CD4-positive, alpha-beta T cell treated with Interleukin-1 beta for 1 hour (primary cell): ENCODE measurements at places on chromosomes 7 and 10.

GRCh38 chr10:79904671-79905321 is 44.1 kb downstream of the SFTPD start:
- peak; percentile 32 for DNase-seq

- DNase-seq = no peak
Measured at GRCh38 chr10:103569896-103570295, 76.4 kb downstream of the NEURL1 start.

DNA sequence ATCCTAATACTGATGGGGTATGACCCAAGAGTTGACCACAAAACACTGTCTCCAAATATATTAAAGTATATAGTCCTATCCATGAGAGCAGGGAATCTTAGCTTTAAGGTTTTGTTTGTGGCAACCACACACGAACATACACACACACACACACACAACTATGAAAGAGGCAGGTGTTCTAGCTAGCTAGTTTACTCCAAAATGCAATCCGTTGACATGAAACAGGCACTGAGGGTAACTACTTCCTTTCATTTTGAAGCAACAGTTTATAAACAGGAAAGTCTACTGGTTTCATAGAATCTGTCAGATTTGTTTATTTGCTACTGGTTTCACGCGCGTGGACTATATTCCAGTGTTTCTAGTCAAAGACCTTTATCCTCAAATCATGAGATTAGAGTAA is 14.8 kb downstream of the HTR5A start:
- DNase-seq = no peak

DNA sequence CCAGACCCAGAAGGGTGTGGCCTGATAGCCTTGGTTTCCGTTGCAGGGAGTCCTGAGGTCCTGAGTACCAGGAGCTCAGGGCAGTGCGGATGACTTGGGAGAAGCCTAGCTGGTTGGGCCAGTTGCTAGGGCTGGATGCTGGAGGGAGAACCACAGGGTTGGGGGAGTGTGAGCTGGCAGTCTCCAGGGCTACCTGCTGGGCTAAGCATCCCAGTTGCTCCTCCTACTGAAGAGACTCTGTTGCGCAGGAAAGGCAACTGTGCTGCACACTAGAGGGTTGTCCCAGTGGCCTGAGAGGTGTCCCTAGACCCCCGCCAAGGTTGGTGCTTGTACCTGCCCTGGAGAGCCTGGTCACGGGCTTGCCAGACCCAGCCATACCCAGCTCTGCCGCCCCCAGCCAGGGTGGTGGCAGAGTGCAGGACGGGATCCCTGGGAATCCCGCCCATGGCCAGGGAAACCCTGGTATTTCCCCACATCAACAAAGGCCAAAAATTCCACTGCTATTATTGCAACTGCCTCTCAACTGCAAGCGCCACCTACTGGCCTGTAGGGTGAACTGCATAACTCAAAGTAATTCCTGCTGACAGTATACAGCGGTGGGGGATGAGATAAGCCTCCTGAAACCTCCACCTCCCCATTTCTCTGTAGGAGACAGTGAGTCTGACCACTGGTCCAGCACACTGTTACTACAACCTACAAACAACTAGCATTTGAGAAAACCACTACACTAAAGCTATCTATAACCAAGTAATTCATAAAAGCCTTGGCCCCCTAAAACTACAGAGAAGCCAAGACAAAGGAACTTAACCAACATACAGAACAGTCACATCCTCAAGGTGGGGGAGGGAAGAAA is 67.6 kb upstream of the DDC start:
- DNase-seq = peak; percentile 44

GRCh38 chr7:102125127-102125596 is 161.5 kb upstream of the SH2B2 start:
- DNase-seq = no peak

- DNase-seq = no peak
Measured at GRCh38 chr10:33352175-33352574, 17.7 kb upstream of the NRP1 start.

DNA sequence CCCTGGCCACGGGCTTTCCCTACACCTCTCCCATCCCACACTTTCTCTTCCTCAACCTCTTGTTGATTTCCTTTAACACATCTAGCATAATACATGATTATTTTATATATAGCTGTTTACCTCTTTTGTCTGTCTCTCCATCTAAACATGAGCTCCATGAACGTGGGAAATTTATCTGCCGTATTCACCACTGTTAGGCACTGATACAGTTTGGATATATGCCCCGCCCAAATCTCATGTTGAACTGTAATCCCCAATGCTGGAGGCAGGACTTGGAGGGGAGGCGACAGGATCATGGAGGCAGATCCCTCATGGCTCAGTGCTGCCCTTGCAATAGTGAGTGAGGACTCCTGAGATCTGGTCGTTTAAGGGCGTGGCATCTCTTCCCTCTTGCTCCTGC is 5.7 kb downstream of the CYTH3 start:
- no peak for DNase-seq

- no peak for DNase-seq
Measured at GRCh38 chr10:119439922-119440321, 102.6 kb downstream of the RGS10 start.

DNA sequence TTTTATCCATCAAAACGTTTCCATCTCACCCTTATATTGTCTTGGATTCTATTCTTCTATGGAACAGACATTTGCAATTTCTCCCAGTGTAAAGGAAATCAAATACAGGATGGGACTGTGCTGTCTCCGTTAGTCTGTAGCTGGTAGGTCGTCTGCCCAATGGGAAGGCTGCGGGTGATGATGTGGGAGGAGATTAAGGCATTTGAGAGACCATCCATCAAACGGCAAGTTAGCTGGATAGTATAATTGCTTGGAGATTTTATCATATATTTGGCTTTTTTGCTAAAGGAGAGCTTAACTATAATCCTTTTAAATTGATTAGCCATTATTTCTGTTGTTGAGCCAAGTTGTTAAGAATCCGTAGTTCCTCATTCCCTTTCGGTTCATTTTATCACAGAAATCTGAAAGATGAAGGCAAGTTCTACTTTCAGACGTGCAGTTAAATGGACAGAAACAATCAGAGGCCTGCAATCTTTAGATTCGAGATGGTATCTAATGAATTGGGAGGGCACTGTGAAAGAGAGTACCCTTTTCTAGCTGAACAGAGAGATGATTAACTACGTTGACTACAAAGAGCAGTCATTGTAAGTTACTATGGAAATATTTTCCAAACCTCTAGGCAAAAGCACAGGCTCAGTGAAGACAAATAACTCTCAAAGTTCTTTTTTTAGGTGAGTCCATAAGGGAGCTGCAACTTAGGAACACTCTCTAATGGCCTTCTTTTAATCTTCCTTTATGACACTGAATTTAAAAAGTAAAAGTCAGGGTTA is 253.3 kb upstream of the KIAA1217 start:
- no peak for DNase-seq

GRCh38 chr7:121901026-121901425 is 28.1 kb downstream of the PTPRZ1 start:
- DNase-seq = no peak

GRCh38 chr7:147775516-147776284 is 814.9 kb upstream of the C7orf33 start:
- no peak for DNase-seq

GRCh38 chr10:46329690-46330016 is 42.9 kb downstream of the ANTXRL start:
- no peak for DNase-seq

- peak; percentile 75 for DNase-seq
Measured at GRCh38 chr10:69425511-69426298, 9.0 kb upstream of the TACR2 start.

- DNase-seq = no peak
Measured at GRCh38 chr10:96648297-96648696, 61.5 kb upstream of the TM9SF3 start.

DNA sequence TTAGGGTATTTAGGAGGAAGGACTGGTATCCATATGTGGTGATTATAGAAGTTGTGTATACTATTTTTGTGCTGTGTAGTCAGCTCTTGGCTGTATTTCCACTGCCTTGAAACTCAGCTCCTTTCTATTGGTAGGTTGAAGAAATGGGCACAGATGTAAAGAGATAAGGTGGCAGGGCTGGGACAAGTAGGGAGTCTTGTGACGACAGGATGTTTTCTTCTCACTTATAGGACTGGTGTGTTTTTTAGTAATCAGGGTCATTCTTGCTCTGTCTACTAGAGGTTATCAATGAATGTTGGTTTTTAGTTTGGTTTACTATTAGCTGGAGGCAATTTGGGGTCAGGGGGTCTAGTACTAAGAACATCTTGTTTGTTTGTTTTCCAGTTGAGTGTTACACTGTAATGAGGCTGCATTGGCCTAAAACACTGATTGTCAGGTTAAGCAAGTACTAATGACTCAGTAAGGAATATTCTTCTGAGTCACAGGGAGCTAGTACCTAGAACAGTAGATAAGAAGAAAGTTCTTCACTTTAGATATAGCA is 11.8 kb downstream of the UBN2 start:
- DNase-seq = no peak

DNA sequence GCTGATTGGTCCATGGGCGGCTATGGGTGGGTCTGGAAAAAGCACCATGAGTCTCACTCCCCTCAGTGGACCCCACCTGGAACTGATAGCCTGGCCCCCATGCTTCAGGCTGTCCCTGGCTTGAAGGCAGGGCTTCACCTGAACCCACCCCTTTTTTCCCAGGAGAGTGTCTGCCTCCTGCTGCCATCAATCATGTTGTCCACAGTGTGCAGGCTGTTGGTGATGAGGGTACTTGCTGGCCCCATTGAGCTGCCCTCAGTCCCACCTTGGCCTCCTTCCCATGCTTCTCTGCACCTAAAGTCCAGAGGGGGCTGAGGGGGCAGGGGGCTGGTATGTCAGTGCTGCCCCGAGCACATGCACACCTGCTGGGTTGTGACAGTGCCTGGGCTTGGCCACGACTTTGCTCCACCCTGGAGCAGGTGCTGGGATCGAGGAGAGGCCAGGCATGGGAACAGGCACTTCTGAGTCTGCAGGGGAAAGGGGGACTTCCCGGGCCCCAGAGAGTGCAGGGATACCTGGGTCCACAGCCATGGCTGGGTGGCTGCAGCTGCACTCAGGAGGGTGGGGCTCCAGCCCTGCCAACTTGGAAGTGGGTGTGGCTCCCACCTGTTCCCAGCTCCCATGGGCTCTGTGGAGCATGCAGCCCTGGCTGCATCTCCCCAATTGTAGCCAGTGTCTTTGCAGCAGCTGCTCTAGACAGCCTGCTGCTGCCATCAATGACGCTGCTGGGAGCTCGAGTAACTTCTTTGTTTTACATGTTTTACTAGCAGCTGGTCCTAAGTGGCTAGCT is 56.9 kb downstream of the ADK start:
- DNase-seq = no peak

DNA sequence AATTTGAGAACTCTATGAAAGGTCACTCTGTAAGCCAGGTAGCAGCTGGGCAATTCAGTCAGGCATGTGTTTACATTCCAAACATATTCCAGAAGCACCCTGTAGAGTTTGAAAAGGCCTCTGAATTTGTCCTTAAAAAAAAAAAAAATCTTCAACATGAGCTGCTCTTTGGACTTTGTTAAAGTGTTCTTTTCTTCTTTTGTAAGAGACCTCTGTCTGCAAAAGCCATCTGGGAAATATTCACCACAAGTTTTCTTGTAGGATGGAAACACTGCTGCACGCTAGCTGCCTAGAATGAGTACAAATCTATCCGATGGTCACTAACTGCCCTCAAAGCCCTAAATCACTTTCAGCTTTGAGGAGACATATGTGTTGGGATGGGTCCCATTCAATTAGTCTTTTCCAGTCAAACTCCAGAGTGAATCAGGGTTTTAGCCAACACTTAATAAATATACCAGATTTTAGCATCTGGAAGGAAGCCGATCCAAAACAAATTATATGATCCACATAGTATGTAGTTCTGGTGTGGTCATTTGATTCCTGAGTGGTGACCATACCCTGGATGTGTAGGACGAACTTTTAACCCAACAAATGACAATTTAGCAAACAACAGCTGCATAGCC is 85.9 kb downstream of the CD36 start:
- DNase-seq = no peak

- DNase-seq = no peak
Measured at GRCh38 chr10:86160890-86161585, 205.6 kb downstream of the GRID1 start.

DNA sequence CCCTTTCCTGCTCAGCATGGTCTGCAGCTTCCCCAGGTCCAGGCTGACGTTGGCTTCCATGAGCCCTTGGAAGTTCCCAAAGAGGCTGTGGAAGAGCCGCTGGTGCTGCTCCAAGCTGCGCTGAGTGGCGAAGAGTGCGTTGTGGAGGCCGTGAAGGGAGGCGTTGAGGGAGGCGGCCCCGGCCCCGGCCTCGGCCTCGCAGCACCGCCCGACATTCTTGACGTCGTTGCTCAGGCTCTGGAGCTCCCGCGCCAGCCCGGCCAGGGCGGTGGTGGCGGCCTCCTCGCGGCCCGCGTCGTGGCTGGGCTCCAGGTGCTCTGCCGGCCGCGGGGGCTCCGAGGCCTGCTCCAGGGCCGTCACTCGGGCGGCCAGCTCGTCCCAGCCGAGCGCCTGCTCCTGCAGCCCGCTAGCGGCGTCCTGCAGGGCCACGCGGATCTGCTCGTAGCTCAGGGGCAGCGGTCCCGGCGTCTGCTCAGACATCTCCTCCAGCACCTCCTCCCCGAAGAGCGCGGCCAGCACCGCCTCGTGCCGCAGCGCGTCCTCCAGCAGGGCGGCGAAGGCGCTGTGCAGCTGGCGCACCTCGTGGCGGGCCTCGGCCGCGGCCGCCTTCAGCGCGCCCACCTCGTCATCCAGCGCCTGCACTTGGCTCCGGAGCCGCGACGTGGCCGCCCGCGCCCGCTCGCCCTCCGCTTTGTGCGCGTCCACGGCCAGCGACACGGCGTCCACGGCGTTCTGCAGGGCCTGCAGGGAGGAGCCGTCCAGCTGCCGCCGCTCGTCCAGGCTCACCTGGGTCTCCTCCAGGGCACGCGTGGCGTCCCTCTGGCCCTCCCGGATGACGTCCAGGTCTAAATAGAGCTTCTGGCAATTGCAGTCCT is 14.7 kb downstream of the MMRN2 start:
- no peak for DNase-seq

- DNase-seq = no peak
Measured at GRCh38 chr10:55078121-55078520, 277.1 kb upstream of the PCDH15 start.

DNA sequence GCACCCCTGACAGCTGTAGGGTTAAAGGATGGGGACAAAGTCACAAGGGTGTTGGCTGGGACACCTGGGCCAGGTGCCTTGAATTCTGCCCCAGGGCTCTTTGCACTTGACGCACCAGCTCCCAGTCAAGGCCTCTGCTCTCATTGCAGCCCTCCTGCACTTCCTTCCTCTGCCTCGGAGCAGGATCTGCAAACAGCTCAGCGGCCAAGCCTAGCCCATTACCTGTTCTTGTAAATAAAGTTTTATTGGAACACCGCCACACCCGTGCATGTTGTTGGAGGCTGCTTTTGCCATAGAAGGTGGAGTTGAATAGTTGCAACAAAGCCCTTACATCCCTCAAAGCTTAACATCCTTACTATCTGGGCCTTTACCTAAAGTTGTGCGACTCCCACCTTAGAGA is 483.8 kb upstream of the FOXK1 start:
- DNase-seq = no peak

GRCh38 chr7:141115965-141116364 is 42.1 kb downstream of the TMEM178B start:
- DNase-seq = no peak

DNA sequence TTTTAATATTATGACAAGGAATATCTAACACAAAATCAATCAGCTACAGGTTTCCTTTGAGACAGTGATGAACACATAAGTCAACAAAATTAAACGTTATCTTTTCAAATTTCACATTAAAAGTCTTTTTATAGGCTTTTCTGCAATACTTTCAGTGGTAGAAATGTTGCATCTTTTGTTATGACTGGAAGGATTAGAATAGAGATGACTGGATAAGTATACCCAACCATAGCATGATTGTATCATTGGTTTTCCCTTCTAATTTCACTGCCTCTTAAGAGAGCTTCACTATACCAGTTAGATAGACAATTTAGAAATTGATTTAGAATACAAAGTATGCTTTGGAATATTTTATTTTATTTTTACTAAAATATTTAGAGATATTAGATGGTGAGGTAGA is 273.9 kb downstream of the PHF14 start:
- DNase-seq = no peak
